K562 (cell line): ENCODE measurements at places on chromosomes 13 and 19. TPM values are rescaled to one million over a fixed set of nuclear protein-coding genes. Genes with fewer than 3 reads are reported as not detected.

- no peak for DNase-seq
Observed at GRCh38 chr13:102582256-102582655, 14.5 kb upstream of the TPP2 start.

- no peak for DNase-seq
Observed at GRCh38 chr13:113744197-113745000, 14.6 kb upstream of the TMEM255B start.

The CEACAM5 gene
- 0.33 and 1.7 TPM in 2 replicates for total RNA-seq

DNA sequence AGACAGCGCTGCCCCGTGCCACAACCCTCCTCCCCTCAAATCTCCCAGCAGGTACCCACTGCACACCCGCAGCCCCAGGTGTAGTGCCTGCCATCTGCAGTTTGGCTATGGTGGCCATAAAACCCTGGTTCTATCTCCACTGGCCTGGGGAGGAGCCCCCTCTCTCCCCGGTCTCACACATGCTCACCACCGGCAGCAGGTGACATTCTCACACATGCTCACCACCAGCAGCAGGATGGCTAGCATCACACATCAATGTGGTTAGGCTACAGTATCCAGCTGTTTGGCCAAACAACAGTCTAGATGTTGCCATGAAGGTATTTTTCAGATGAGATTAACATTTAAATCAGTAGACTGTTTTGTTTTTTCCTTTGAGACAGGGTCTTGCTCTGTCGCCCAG is 31.1 kb downstream of the ELL start:
- DNase-seq: no peak

- no peak for DNase-seq
Observed at GRCh38 chr13:35469806-35470525, 6.5 kb downstream of the MAB21L1 start.

GRCh38 chr13:34757441-34757840 is 184.6 kb upstream of the NBEA start:
- no peak for DNase-seq

The FAM216B gene
- total RNA-seq: not detected in 2 replicates

- DNase-seq: no peak
Observed at GRCh38 chr13:50016444-50016843, 1.2 kb downstream of the KCNRG start.

DNA sequence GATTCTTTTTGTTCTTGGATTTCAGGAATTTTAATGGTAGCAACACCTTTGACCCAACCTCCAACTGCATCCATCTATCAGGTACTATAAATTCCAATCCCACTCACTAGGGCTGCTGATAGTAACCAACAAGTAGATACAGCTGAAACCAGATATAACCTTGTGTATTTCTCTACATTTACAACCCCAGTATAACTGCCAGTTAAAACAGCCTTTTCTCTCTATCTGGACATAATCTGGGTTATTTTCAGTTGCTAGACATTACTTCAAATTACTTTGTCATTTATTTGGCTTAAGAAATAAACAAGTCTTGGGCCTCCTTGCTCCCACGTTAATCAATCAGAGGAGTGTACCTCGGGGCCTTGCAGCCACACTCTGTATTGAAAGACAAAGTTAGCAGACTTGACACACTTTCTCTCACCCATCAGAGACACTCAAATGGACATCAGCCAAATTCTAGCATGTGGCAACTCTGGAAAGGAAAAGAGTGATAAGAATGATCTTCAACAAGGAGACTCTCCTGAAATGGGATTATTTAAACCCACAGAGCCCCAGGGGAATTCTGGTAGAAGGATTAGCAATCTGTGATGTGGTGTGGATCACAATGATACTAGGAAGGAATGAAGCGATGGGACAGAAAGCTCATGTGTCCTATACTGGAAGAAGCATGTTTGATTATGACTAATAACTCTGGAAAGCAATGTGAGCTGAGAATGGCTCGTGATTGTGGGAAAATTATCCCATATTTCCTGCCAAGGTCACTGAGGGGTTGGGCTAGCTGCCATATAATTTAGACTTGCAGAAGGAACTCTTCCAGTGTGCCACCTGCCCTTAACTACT is 157.5 kb downstream of the FLT1 start:
- DNase-seq: no peak

GRCh38 chr13:46178143-46178542 is 3.8 kb downstream of the LCP1 start:
- DNase-seq: no peak

DNA sequence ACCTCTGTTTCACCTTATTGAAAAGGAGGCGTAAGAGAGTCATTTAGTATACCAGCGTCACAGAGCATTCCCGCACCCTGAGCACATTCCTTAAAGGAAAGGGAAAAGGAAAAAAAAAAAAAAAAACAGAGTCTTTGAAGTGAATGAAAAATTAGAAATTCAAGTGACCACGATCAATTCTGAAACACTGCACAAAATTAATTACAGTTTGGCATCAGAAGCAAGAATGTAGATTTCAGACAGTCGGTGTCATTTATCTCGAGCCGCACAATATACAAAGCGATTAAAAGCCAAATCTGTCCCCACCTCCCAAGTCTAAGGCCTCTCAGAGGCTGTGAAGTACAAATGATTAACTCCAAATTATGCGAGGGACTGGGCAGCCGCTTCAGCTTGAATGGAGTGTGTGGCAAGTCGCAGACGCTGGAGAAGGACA is 173.7 kb upstream of the ZNF507 start:
- DNase-seq: no peak

GRCh38 chr13:87952377-87952776 is 281.2 kb downstream of the SLITRK5 start:
- DNase-seq: no peak

The SCN1B gene
- 1.8 TPM in 2 replicates for total RNA-seq

DNA sequence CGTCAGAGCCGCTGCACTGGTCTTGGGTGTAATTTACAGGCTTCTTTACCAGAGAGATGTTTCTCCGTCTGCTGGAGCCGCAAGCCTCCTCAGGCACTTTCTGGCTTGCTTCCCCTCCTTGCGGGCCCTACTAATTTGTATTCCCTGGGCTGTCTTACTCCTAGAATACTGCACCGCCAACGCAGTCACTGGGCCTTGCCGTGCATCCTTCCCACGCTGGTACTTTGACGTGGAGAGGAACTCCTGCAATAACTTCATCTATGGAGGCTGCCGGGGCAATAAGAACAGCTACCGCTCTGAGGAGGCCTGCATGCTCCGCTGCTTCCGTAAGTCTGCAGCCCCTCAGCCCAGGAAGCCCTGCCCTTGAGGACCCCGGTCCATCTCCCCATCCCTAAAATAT is 14.1 kb upstream of the C19orf33 start:
- DNase-seq: no peak

GRCh38 chr13:28734906-28735305 is 16.1 kb upstream of the SLC46A3 start:
- DNase-seq: no peak

The ZNF792 gene
- total RNA-seq: 15.5 and 16.5 TPM in 2 replicates

The FTL gene
- total RNA-seq: 3,376 and 3,459 TPM in 2 replicates

The ZNF850 gene
- total RNA-seq: 8.6 and 10.4 TPM in 2 replicates

DNA sequence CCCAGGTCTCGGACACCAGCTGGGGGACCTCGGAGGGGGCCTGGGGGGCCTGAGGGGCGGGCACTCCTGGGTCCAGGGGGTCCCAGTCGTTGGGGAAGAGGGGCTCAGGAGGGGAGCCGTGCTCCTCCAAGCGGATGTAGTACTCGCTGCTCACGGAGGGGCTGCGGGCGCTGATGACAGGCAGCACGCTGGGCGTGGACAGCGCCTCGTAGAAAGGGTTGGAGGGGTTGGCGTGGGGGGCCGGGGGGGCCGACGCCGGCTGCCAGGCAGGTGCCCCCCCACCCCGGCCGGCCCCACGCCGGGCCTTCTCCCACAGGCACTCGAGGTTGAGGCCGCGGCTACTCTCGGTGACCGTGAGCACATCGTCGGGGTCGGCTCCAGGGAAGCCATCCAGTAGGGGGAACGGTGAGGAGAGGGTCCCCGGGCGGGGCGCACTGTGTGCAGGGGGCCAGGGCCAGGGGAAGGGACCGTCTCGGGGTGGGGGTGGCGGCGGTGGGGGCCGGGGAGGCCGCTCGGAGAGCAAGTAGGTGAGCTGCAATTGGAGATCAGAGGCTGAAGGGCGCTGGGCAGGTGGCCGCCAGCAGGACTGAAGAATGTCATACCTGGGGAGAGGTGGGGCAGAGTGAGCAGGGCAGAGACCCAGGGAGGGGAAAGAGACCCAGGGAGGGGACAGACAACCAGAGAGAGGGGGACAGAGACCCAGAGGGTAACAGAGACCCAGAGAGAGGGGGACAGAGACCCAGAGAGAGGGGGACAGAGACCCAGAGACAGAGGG is 12.1 kb downstream of the LMTK3 start:
- no peak for DNase-seq

- no peak for DNase-seq
Observed at GRCh38 chr13:40095695-40096356, 440.4 kb downstream of the COG6 start.
